ENCODE measurements at places on chromosomes 2 and 18. TPM values are rescaled to one million over a fixed set of nuclear protein-coding genes. Genes with fewer than 3 reads are reported as not detected.

- no peak for DNase-seq
Measured at GRCh38 chr2:117068371-117068770, 746.1 kb upstream of the DDX18 start.

DNA sequence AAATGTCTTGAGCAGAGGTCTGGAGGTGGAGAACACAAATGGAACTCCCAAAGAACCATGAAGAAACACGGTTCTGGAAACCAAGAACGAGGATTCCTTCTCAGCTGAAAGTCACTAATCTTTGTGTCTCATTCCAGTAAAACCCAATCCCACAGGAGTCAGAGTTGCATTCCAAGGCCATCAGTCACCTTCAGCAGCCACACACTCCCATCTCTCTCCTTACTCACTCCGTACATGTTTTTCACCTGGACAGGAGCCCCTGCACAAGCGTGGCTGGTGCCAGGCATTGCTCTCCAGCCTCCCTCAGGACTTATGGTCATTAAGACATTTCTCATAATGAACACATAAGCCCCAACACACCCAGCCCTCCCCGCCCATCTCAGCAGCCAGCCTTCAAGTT, 175.4 kb upstream of the SIX2 start:
- no peak for DNase-seq

FAM237A gene
- total RNA-seq = not detected

GRCh38 chr2:235330775-235331451, 162.9 kb upstream of the AGAP1 start:
- no peak for DNase-seq
